ENCODE measurements at places on chromosomes 12 and 14.

GRCh38 chr14:72634691-72635616 lies 258.9 kb downstream of the DPF3 start:
- DNase-seq, result peak; percentile 14

DNA sequence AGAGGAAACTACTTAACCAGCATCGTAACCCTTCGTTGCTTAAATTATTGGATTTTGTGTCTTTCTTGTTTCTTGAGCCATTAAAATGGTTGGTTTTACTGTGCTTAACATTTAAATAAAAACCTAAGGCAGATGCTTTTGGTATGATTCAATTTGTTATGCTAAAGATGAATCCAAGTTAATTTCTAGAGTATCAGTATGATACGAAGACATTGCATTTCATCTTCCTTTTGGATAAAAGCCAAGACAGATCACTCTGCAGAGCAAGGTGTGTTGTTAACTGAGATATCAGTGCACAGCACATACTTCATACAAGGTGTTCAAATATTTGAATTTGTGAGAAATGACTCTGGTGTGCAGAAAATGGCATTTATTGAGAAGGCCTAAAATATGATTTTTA lies 480.5 kb downstream of the PCNX1 start:
- no peak for DNase-seq

GRCh38 chr12:105279460-105280056 lies 43.6 kb upstream of the APPL2 start:
- DNase-seq, result peak; percentile 76

- DNase-seq, result no peak
These were observed 1.4 kb upstream of the RAB35 start for GRCh38 chr12:120117961-120118320.

DNA sequence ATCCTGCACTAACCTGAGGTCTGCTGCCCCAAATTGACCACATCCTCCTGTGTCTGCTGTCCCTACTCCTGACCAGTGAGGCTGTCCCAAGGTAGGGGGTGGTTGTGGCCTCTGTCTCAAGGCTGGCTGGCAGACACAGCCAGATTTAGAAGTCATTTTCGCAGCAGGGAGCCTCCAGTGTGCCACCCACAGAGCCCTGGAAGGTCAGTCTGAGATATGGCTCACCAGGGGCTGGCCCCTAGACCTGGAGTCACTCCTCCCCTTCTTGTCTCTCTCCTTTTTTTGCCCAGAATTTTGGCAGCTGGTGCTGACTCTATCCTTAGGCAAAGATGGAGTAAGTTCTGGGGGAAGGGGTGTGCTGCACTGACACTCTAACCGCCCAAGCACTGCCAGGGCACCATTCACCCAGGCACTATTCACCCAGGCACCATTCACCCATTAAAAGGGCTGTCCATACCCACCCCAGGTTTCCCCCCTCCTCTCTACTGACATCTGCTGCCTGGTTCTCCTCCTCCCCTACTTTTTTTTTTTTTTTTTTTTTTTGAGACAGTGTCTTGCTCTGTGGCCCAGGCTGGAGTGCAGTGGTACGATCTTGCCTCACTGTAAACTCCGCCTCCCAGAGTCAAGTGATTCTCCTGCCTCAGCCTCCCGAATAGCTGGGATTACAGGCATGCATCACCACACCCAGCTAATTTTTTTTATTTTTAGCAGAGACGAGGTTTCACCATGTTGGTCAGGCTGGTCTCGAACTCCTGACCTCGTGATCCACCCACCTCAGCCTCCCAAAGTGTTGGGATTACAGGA lies 7.7 kb downstream of the DDN start:
- DNase-seq, result no peak

DNA sequence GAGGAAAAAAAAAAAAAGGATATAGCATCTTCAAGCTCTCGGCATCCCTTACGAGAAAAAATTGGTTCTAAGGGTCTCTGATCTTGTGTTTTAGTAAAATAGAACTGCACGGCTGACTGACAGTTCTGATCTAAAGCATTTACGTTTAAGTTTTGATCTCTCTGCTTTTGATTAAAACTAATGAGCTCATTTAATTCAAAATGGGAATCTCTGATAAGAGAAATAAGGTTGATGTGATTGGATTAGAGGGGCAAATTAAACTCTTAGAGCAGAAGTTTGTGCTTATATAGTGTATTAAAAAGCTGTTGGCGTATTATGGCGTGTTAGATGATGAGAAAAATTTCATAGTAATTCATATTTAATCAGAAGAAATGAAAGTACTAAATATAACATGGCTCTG lies 217.6 kb downstream of the EGLN3 start:
- no peak for DNase-seq

DNA sequence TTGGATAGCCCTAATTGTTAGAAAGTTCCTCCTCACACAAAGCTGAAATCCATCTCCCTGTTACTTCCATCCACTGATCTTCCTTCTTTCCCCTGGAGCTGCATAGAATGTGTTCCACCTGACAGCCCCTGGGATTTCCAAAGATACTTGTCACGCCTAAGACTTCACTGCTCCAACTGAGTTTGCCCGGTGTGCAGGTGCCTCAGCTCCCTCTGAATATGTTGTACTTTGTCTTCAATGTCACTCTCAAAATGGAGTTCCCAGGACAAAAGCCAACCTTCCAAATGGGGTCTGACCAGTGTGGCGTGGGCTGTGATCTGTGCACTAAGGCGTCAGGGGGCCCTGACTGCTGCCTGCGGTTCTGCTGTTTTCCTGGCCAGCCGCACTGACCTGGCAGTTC lies 42.8 kb downstream of the CACNA2D4 start:
- no peak for DNase-seq

- no peak for DNase-seq
These were observed 86.6 kb downstream of the FOXN3 start for GRCh38 chr14:89330236-89331002.

DNA sequence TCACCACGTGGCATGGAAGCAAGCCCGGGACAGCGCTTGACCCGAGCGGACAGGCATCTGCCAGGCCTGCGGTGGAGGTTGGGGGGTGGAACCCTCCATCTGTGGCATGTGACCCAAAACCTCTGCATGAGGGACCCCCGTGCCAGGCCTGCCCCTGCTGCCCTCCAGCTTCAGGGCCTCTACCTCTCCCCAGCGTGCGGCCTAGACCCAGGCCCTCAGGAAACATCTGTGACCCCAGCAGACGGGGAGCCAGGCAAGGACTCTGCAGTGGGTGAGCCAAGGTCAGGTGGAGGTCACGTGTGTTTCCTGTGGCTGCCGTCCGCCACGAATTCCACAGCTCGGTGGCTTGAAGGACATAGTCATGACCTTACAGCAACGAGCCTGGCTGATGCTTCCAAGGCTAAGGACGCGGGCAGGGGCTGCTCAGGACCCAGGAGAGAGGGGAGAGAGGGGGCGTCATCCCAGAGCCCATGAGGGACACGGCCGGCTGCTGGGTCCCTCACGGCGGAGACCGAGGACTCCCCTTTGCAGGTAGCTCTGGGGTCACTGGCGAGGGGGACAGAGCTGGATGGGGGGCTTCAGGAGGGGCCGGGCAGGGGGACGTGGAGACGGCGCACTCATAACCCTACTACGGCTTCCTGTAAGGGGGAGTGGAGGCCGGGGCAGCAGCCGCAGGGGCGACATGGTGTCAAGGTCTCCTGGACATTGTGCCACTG lies 91.5 kb downstream of the GALNT9 start:
- DNase-seq, result no peak

DNA sequence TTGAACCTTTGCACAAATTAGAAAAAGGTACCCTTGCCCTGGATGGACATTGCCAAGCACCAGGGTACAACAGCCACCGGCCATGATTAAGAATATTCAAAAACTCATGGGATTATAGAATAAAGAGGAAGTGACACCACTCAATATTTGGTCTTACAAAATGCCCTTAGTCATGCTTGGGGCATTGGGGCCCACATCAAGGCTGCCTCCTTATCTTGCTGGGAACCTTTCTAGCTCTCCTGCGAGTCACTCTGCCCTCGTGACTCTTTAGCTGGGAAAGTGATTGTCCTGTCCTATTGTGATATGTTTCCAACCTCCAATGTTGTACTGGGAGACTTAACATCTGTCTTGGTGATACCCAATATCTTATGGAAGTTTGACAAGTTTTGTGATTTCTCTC lies 57.8 kb downstream of the GTF2A1 start:
- DNase-seq, result no peak

DNA sequence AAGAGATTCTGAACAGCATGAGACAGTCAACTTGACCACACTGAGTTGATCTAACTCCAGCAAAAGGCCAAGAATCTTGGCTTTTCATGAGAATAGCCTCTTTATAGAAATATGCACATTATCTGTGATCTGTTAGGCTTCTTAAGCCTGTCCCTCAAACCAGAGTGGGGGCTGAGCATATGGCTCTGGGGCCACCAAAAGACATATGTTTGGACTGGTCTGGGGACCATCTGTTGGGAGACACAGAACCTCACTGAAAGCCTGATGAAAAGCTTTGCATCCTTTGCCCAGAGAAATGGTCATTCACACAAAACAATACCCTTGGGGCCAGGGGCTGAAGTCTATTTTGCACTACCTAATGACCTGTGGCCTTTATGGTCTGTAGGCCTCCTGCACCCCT lies 165.3 kb upstream of the PRMT8 start:
- DNase-seq, result no peak

- peak; percentile 56 for DNase-seq
These were observed 20.2 kb downstream of the VPS37B start for GRCh38 chr12:122875590-122876220.

DNA sequence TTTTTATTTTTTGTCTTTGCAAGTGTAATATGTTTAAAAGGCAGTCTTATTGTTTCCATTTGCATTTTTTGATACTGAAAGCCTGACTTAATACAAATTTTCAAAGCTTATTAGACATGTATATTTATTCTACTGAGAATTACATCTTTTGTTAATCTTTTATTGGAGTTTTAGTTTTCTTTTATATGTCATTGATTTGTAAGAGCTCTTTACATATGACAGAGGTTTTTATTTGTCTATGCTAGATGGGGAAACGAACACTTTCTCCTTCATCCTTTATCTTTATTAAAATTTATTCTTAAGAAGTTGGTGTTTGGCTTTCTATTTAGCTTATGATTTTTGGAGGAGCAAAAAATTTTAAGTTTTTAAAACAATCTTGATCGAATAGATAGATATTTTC lies 234.4 kb upstream of the SRRM4 start:
- no peak for DNase-seq

GRCh38 chr12:66331814-66332213 lies 29.5 kb downstream of the HELB start:
- DNase-seq, result no peak

GRCh38 chr12:120110550-120111501 lies 5.7 kb downstream of the RAB35 start:
- DNase-seq, result peak; percentile 47

DNA sequence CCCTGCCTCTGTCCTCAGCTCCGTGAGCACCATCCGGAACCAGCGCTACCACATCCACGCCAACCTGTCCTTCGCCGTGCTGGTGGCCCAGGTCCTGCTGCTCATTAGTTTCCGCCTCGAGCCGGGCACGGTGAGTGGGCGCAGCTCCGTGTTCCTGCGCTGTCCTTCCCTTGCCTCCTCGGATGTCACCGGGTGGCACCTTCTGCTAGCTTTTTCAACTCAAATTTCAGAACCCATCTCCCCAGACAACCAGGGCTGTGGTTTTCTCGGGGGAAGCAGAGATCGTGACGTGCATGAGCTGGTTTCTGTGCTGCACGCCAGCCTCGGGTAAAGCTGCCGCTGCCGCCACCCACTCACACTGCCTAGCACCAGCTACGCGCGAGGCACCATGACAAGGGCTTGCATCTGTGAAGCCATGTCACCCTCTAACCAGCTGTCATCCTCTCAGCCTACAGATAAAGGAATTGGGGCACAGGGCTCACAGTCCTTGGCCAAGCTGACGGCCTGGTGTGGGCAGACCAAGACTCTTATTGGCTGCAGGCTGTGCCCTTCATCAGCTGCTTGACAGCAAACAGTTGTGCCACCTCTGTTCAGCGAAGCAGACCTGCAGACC lies 152.1 kb downstream of the ADGRD1 start:
- DNase-seq, result no peak

GRCh38 chr14:20455355-20456300 lies 602 bp downstream of the APEX1 start:
- DNase-seq, result peak; percentile 82

DNA sequence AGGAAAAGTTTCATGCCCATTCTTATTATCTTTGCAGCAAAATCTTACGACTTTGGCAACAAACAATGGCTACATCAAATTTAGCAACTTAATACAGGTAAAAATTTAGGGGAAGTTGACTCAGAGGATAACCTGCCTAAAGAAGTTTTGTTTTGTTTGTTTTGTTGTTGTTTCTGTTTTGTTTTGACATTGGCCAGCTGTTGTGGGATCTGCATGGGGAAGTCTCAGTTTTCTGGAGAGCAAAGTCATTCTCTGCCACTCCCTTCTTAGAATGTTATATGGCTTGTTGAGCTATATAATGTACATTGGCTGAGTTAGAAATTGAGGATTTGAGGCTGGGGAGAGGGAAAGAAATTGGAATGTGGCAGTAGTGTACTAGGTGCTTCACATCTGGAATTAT lies 109.5 kb downstream of the NT5DC3 start:
- DNase-seq, result no peak

DNA sequence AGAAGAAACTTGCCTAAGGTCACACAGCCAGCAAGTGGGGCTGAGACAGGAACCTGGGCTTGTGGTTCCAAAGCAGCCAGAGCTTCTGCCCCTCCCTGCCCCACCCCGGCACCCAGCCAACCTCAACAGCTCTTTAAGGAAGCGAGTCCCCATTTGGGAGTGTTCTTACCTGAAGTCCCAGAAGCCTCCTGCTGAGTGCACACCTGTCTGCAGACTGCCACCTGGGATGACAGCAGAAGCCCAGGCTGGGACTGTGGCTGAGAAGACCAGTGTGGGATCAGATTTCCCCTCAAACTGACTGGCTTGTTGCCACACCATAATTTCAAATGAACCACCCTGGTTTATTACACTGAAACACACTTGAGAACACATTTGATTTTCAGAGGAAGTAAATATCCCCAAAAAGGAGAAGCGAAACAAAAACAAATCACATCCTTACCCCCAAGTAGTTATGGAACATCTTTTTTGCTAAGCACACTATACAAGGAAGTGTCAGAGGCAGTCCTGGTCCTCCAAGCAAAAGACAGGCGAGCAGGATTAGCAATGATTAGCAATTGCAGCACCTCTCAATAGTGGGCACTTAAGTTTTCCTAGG lies 6.3 kb upstream of the RIN3 start:
- no peak for DNase-seq

- DNase-seq, result no peak
These were observed 27.1 kb upstream of the TMTC2 start for GRCh38 chr12:82659343-82660207.

DNA sequence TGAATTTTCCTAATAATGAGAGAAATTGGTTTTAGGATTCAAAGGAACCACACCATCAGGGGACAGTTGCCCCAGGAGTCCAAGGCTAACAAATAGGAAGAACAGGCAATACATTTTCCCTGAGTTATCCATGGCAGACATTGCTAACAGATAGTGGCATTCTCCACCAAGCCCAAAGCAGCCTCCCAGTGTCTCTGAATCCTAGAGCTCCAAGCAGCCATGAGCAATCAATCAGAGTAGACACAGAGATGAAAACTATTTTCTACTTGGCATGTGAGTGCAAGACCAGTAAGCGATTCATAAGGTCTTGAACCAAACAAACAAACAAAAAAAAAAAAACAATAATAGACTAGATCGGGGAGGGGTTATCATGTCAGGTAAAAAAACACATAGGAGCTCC lies 515.7 kb downstream of the MED13L start:
- no peak for DNase-seq

GRCh38 chr12:64030155-64030554 lies 185.7 kb downstream of the SRGAP1 start:
- no peak for DNase-seq

Data from GM23338 (cell line).